ENCODE measurements at places on chromosomes 7 and 10. TPM values are rescaled to one million over a fixed set of nuclear protein-coding genes. Genes with fewer than 3 reads are reported as not detected.

The FAM24B gene
- 5.3 TPM for total RNA-seq

The TAC1 gene
- 0.42 TPM for total RNA-seq

The CYP2C19 gene
- total RNA-seq: 0.09 TPM

The NEUROD6 gene
- total RNA-seq: not detected

The CYP3A7 gene
- total RNA-seq: not detected

The ADAP1 gene
- 4.3 TPM for total RNA-seq

The CNPY1 gene
- total RNA-seq: not detected

The ACTR3C gene
- total RNA-seq: 1.5 TPM

DNA sequence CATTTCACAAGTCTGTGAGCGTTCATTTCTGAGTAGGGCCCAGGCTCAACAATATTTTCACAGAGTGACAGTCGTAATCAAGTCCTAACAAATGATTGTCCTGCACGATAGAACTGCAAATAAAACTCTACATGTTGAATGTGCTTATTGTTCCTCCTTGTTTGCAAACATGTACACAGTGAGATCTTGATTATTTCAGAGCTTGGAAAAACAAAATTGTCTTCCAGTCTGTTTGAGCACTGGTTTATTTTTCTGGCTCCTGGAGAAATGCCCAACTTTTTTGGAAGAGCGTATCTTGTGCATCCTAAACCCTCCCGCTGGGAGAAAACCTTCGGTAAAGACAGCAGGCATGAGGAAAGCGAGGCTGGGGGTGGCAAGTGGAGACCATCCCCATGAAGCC lies 91.1 kb downstream of the TEX36 start:
- H3K36me3 ChIP-seq: peaks cover 8% of the 10 kb centered on the region
- H3K4me1 ChIP-seq: peaks cover 17% of the 10 kb centered on the region
- H3K4me3 ChIP-seq: no peak overlapping the region
- DNase-seq: no peak
- no peak overlapping the region for H3K27ac ChIP-seq

GRCh38 chr10:77406764-77407430 lies 230.7 kb downstream of the KCNMA1 start:
- DNase-seq: no peak
- H3K36me3 ChIP-seq: no peaks in the 10 kb centered on the region
- H3K27me3 ChIP-seq: no peaks in the 10 kb centered on the region

- no peak for DNase-seq
- no peaks in the 10 kb centered on the region for H3K27me3 ChIP-seq
- no peak overlapping the region for H3K27ac ChIP-seq
- H3K4me1 ChIP-seq: peaks cover 33% of the 10 kb centered on the region
Measured at GRCh38 chr10:20616918-20617810, 279.9 kb downstream of the NEBL start.

DNA sequence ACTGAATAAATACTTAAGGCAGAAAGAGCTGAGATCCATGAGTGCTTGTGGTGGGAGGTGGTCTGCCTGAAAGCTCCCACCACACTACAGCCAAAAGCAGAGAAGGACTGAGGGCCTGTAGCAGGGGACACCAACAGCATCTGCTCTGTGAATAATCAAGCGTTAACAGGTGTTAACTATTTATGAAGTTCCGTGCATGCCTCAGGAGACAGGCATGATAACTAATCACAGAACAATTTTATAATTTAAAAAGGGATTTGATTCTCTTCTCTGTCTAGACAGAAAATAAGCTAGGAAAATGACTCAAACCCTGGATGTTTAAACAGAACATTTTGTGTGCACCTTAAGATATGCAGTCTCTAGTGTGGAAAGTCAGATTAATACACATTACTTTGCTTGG lies 61.5 kb upstream of the GHITM start:
- no peak overlapping the region for H3K4me3 ChIP-seq
- H3K27me3 ChIP-seq: peaks cover 2% of the 10 kb centered on the region
- H3K27ac ChIP-seq: no peak overlapping the region

DNA sequence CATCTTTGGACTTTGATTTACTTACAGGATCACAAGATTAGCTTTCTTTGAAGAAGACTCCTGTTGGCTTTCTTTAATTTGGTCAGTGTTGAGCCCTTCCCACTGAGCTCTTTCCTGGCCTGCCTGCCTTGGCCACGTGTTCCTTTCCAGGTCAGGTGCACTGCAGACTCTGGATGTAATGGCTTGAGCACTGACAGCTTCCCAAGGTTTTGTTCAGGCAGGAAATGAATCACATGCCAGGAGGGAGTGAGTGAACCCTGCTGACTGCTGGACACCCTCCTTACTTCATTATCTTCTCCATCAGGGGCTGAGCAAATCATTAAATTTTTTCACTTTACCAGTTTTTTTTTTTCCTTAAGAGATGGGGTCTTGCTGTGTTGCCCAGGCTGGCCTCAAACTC lies 29.8 kb downstream of the SNX10 start:
- H3K27ac ChIP-seq: 0 out of 2 replicates have a peak overlapping the region, but pooled peaks have one; percentile 42
- no peaks in the 10 kb centered on the region for H3K4me1 ChIP-seq
- H3K4me3 ChIP-seq: no peak overlapping the region
- no peak for DNase-seq

DNA sequence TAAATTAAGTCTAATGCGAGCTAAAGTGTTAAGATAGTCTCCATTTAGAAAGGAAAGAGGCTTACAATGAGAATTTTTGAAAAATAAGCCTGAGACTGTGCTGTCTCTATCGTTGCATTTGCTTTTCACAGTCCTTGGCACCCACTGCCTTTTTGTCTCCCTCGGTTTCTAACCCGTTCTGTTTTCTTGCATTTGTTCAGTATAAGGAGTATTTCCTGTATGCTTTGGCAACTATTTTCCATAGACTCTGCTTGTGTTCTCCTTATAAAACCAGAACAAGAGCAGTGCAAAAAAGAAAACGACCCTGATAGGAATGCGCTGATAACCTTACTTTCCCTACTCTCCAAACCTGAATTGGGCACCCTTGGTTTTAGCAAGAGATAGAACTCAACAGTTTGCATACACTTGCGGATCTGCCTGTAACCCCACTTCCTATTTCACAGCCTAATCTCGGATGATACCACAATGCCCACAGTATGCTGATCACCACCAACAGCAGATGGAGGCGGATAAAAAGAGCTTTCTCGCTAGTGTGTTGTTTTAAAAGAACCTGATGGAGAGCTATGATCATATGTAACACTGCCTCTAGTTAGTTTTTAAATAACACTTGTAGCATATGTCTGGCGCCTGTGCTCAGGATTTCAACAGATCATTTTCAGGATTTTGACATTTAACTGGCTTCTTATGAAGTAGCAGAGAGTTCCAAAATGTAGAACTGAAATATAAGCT lies 1.6 kb upstream of the ARHGAP12 start:
- H3K4me1 ChIP-seq: peaks cover 33% of the 10 kb centered on the region
- no peak for DNase-seq
- H3K27ac ChIP-seq: peak overlapping the region; percentile 39
- H3K4me3 ChIP-seq: peak overlapping the region; percentile 79
- no peaks in the 10 kb centered on the region for H3K36me3 ChIP-seq

Data from WTC11 (cell line).